ENCODE measurements at places on chromosomes 7 and 10. TPM values are rescaled to one million over a fixed set of nuclear protein-coding genes. Genes with fewer than 3 reads are reported as not detected.

Gene PTPRZ1
- total RNA-seq: not detected

Gene PON1
- total RNA-seq: 0.66 TPM

Gene MCM10
- total RNA-seq: 27.1 TPM

Gene HEPACAM2
- total RNA-seq: not detected

Gene HECTD2
- total RNA-seq: 3.7 TPM

Measured in A549 treated with RU486 at 1 μM for 4 hours (cell line).